ENCODE measurements at places on chromosomes 11 and 22. TPM values are rescaled to one million over a fixed set of nuclear protein-coding genes. Genes with fewer than 3 reads are reported as not detected.

Gene DGAT2
- total RNA-seq = 14.9 TPM

Gene TMEM184B
- total RNA-seq = 42.9 TPM

Gene KRTAP5-1
- not detected for total RNA-seq

- DNase-seq = no peak
These were observed 64.5 kb downstream of the MPPED1 start for GRCh38 chr22:43476341-43476740.

DNA sequence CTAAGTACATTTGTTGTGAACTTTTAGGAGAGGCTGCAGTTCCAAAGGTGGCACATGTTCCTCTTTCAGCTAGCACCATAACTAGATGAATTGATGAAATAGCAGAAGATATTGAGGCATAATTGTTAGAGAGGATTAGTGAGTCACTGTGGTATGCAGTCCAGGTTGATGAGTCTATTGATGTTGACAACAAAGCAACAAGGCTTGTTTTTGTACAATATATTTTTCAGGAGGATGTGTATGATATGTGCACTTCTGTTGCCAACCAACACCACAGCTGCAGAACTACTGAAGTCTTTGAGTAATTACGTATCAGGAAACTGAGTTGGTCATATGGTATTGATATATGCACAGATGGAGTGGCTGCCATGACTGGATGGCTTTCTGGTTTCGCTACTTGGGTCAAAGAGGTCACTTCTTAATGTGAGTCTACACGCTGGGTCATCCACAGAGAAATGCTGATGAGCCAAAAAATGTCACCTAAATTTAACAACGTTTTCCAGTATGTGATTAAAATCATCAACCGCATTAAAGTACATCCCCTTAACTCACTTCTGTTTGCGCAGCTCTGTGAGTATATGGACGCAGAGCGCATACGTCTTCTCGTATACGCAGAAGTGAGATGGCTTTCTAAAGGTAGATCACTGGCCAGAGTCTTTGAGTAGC is 261.3 kb upstream of the ANO5 start:
- DNase-seq = no peak

DNA sequence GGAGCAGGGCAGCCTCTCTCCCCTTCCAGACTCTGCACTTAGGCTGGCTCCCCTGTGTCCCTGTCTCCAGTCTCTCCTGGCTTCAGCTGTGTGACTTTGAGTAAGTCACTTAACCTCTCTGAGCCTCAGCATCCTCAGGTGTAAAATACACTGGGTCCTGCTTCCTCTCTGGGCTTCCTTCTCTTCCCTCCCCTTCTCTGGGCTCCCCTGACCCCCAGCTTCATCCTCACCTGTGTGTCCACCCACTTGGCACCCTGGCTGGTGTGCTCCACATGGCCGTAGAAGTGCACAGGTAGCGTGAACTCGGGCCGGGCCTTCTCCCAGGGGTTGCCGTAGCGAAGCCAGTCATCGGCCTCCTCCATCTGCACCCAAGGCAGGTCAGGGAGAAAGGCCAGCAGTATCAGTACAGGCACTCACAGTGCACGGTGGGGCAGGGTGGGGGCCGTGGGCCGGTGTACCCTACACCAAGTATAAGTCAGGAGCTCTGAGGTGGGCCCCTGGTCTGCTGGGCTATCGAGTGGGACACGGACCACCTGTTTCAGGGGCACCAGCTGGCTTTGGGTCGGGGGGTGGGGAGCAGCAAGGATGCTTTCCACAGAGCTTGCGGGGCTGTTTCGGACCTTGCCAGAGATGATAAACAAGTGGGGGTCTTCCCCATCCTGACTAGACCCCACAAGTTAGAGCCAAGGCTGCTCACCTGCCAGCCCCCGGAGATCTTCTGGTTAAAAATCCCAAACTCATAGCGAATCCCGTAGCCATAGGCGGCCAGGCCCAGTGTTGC is 2.0 kb downstream of the PYGM start:
- no peak for DNase-seq

GRCh38 chr22:32527756-32528155 is 53.1 kb downstream of the FBXO7 start:
- DNase-seq = no peak

- no peak for DNase-seq
These were observed 27.7 kb downstream of the RNH1 start for GRCh38 chr11:479311-479710.

GRCh38 chr11:81203876-81204275 is 1529.8 kb downstream of the FAM181B start:
- DNase-seq = no peak

GRCh38 chr11:22656130-22656529 is 10.3 kb upstream of the GAS2 start:
- DNase-seq = no peak

GRCh38 chr11:103326070-103326794 is 217.0 kb downstream of the DYNC2H1 start:
- DNase-seq = peak; percentile 37

DNA sequence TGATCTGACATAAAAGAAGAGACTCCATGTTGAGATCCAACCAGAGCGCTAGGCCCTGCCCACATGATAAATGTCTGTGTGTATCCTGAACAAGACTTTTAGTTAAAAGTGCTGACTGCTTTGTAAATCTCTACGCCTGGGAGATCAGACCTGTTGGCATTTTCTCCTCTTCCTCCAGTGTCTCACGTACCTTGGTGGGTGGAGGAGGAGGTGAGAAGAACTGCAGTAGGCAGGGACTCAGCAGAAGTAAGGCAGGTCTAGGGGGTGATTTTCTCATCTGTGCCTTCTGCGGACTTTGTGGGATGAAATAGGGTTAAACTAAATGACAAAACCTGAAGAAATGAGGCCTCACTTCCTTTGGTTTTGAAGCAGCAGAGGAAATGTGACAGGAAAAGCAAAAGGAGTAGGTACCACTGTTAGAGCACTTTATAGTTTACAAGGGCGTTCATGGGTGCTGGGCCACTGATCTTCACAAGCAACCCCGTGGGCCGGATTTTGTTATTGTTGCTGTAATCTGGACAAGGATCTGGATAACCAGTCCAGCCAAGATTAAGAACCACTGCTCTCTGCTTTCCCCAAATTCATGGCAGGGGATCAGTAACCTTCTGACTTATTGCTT is 36.7 kb upstream of the PLET1 start:
- DNase-seq = no peak

GRCh38 chr11:125588505-125588904 is 4.1 kb upstream of the STT3A start:
- no peak for DNase-seq

DNA sequence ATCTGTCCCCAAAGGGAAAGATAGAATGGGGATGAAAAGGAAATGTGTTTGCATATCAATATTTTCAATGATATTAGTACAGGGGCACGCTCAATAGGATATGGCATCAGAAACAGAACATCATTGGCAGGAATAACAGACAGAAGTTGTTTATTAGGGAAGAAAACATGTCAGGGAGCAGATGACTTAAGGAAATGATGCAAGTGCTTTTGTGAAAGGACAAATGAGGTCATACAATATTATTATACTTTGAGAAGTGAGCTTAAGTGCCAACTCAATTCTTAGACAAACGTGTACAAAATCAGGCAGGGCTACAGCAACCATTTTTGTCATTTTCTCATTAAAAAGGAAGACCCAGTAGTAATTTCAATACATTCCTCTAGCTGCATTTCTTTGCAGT is 388.4 kb downstream of the SOX6 start:
- no peak for DNase-seq

DNA sequence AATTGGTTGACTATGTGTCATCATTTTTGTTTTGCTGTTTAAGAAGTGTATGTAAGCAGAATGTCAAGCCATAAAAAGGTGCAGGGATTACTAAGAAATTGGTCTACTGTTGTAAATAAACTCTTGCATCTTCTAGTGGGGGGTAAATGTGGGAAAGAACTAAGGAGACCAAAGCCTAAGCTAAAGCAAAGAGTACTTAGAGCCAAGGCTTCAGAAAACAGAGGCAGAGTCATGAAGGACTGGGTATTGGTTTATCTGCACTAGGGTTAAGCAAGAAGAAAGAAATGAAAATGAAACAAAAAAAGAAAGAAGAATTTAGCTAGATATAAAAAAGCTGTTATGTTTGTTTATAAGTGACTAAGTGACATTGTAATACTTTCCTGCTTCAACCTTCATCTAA is 628.1 kb downstream of the METTL15 start:
- no peak for DNase-seq

DNA sequence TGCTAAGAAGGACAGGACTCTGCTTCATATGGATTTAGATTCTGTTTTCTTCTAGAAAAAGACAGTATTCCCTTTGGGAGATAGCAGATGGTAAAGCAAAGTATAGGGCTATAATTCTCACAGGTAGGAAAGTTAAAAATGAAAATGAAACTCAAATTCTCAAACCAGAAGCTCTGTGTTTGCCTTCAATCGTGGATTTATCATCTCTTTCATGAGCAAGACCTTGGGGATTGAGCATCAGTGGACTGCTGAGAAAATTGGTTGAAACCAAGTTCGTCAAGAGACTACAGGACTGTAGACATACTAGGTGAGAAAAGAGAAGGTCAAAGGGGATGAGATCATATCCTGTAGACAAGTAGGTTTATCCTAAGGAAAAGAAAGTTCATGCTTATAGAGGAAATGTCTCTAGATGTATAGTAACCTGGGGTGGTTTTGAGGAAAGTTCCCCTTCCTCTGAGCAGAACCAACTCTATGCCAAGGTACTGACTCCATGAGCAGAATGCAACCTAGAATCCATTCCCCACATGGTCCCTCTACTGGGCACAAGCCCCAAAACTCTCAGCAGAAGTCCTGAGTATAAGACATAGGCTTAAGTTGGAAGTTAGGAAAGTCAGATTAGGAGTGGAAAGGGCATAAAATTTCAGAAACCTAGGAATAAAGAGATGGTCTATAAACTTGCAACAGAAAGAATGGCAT is 46.5 kb downstream of the SLC5A12 start:
- DNase-seq = no peak
